ENCODE measurements at places on chromosomes 5 and 9.

DNA sequence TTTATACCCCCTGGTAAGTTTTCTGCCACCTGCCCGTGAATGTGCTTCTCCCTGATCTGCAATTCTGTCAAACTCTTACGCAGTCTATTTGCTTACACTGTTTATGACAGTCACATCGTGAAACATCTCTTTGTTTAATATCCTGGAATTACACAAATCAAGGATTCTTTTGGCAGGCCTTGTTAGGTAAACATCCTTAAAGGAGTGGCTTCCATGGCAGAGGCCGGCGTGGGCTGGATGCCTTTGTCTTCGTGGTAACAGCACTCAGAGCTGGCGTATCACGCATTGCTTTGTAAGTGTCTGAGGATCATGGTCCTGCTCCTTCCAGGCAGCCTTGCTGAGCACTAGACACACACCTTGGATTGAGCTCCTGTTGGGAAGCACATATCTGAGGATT is 145.7 kb downstream of the IRX1 start:
- DNase-seq = no peak

- no peak for DNase-seq
Measured at GRCh38 chr5:15555176-15555575, 55.2 kb downstream of the FBXL7 start.

DNA sequence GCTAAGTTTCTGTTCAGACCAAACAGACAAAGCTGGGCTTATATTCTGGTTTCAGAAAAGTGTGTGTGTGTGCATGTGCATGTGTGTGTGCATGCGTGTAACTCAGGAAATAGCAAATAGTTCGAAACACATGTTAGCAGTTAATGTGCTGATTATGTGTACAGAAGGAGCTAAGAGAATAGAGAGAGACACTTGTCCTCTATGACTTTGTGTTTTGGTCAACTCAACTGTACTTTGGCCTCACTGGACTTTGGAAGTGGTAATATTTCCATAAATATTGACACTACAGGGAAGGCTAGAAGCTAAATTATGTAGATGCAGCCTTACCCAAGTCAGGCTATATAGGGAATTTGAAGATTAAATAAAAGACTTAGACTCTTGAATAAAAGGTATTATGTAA is 155.5 kb downstream of the RAB3C start:
- no peak for DNase-seq

- DNase-seq = no peak
Measured at GRCh38 chr9:133525677-133526076, 918 bp upstream of the MYMK start.

DNA sequence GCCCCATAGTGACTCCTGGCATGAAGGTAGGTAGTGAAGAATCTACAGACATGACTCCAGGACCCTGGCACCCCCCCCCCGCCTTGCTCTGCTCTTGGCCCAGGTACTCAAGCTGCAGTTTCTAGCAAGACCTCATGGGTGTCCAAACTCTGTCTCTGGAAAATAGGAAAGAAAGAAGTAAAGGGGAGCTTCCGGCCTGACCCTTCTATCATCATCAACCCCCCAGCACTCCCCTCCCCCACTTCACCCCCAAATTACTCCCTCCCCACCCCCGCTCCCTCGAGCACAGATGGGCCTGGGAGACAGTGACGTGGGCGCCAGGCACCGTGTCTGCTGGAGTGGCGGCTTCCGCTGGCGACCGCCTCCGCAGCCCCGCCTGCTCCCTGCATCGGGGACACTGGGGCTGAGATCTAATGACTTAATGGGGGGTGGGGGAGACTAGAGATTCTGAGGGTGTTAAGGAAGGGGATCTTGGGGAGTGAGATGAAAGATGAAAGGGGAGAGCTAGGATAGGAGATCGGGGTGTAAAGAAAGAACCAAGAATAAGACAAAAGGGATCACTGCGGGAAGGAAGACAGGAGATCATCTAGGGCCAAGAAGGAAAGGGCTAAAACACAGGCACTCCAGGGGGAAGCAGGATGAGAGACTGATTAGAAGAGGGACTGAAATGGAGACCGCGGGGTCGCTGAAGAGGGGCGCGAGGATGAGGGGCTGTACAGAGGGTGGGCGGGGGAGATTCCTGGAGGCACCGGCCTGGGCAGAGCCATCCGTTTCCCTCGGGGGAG is 1.1 kb upstream of the DNAJB5 start:
- no peak for DNase-seq

DNA sequence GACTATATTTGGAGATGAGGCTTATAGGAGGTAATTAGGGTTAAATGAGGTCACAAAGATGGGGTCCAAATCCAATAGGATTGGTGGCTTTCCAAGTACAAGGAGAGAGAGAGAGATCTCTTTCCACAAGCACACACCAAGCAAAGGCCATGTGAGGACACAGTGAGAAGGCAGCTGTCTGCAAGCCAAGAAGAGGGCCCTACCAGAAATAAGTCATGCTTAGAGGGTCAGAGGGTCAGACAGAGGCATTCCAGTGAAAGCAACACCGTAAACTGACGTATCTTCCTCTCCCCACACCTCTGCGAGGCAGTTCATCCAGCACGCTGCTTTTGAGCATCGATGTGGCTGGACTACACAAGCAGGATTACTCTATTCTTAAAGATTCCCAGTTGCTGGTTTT is 87.9 kb downstream of the SLC1A3 start:
- no peak for DNase-seq

GRCh38 chr5:52856564-52856963 is 68.8 kb downstream of the ITGA1 start:
- no peak for DNase-seq

DNA sequence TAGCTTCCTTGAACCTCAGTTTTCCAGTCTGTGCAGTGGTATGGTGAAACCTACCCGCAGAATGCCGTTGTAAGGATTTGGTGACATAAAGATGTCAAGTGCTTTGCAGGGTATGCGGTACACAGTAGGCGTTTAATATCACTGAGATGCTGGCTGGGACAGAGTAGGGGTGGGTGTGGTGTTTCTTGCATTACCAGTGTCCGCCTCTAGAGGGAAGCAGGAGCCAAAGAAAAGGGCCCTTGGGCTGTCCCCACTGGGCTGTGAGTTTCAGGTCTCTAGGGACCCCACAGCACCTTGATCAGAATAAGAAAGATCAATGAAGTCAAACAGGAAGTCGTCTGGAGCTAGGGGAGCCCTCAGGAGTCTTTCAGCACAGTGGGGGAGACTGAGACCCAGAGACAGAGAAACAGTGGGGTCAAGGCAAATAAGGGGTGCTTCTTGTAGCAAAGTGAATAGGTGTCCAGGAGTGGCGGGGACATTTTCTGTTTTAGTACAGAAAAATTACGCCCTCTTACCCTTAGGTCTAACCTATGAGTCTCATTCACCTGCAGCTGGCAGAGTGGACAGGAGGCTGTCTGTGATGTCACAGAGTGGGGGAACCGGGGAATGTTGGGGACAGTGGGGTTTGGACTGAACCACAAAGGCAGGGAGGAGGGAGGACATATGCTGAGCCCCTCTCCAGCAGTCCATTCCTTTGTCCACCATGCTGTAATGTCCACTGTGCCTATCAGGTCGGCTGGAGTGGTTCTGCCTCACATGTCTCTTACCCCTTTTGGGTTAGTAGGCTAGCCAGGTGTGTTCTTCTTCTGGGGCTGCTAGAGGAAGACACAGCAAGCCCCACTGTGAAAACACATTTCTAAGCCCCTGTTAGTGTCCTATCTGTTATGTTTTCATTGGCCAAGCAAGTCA is 4.7 kb upstream of the TEX53 start:
- peak; percentile 77 for DNase-seq

Measured in ecto neural progenitor cell (in vitro differentiated cells).